Chondrocyte (in vitro differentiated cells): ENCODE measurements at places on chromosomes 16 and 17. TPM values are rescaled to one million over a fixed set of nuclear protein-coding genes. Genes with fewer than 3 reads are reported as not detected.

CHST4 gene
- total RNA-seq: not detected in 3 replicates

- H3K4me3 ChIP-seq: no peak overlapping the region
- H3K36me3 ChIP-seq: no peaks in the 10 kb centered on the region
- DNase-seq: no peak
- peaks cover 44% of the 10 kb centered on the region for H3K27me3 ChIP-seq
- no peaks in the 10 kb centered on the region for H3K4me1 ChIP-seq
Observed at GRCh38 chr16:29738514-29738913, 7.3 kb downstream of the C16orf54 start.

DNA sequence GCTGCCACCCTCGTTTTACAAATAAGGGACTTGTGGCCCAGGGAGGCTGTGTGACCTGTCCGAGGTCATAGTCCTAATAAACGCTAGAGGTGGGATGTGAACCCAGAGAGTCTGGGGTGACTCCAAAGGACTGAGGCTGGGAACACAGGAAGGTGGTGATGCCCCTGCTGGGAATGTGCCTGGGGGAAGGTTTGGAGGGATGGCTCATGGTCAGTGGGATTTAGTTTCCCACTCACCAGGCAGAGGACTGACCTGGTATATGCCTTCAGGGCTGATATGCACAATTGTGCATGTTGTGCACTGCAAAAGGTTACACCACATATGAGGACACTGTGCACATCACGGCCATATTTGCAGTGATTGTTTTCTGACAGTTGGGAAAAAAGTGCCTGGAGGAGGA is 13.9 kb upstream of the WNT9B start:
- H3K36me3 ChIP-seq: peaks cover 2% of the 10 kb centered on the region
- no peak overlapping the region for H3K27ac ChIP-seq
- DNase-seq: no peak
- no peak overlapping the region for H3K4me3 ChIP-seq

DNA sequence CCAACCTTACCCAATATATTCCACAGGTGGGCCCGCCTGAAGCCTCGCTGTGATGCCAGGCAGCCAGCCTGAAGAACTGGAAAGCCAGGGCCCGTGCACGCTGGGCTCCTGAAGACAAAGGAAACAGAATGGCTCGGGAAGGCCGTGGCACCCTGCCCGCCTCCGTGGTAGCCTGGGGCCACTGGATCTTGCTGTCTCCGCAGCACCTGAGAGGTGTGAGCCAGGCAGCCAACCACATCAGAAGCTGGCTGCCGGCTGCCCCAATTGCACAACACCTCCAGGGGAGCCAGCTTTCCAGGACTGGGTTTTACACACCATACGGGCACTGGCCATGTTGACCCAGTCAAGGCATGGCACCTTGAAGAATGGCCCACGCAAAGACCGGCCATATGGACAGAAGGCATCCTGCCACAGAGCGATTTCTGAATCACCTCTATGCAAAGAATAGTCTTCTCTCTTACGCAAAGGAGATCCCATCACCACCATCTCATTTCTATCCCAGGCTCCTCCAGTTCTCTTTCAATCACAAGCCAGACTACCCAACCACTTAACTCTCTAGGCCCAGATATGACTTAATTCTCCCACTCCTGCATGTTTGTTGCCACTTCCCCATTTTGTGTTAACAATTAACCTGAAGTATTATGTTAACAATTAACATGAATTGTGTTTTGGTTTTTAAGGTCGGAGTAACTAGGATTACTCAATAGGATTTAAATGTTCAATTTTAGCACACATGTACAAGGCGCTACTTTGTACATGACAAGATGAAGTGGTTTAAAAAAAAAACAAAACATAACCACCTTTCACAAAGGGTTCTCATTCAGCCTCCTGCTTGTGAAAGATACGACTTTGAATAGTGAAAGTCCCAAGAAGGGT is 32.1 kb downstream of the ZFHX3 start:
- H3K4me3 ChIP-seq: no peak overlapping the region
- H3K27ac ChIP-seq: peak overlapping the region; percentile 85
- DNase-seq: no peak
- no peaks in the 10 kb centered on the region for H3K27me3 ChIP-seq
- H3K36me3 ChIP-seq: no peaks in the 10 kb centered on the region

GRCh38 chr16:22754577-22754976 is 59.4 kb upstream of the HS3ST2 start:
- no peak overlapping the region for H3K4me3 ChIP-seq
- H3K27ac ChIP-seq: no peak overlapping the region
- H3K4me1 ChIP-seq: no peaks in the 10 kb centered on the region
- H3K36me3 ChIP-seq: no peaks in the 10 kb centered on the region
- H3K27me3 ChIP-seq: no peaks in the 10 kb centered on the region
